Uterus (tissue), 4 donors: ENCODE measurements at places on chromosomes 1 and 21. TPM values are rescaled to one million over a fixed set of nuclear protein-coding genes. Genes with fewer than 3 reads are reported as not detected.

The SAMD13 gene
- total RNA-seq = 0.77 TPM

The CNR2 gene
- not detected for total RNA-seq

The APCS gene
- not detected for total RNA-seq

DNA sequence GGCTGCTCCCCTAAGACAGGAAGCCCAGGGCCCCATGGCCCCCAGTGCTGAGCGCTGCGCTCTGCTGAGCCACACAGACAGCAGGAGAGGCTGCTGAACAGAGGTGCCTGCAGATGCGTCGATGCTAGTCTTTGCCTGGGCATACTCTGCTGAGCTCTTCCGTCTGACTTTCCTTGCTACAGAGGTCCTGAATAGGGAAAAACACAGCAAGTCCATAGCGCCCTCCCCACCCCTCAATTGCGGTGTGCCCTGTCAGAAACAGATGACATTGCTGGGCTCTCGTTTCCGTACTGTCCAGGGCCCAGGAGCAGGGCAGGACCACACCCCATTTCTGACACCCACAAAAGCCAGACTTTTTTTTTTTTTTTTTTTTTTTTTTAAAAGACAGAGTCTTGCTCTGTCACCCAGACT, 252.5 kb downstream of the SDCCAG8 start:
- no peak overlapping the region for H3K27ac ChIP-seq
- H3K27me3 ChIP-seq = no peaks in the 10 kb centered on the region
- H3K4me3 ChIP-seq = no peak overlapping the region
- no peaks in the 10 kb centered on the region for H3K36me3 ChIP-seq

- H3K4me3 ChIP-seq = no peak overlapping the region
- H3K4me1 ChIP-seq = no peaks in the 10 kb centered on the region
- no peaks in the 10 kb centered on the region for H3K36me3 ChIP-seq
- H3K27ac ChIP-seq = no peak overlapping the region
- no peaks in the 10 kb centered on the region for H3K27me3 ChIP-seq
Observed at GRCh38 chr1:6386371-6386949, 7.1 kb downstream of the ACOT7 start.

DNA sequence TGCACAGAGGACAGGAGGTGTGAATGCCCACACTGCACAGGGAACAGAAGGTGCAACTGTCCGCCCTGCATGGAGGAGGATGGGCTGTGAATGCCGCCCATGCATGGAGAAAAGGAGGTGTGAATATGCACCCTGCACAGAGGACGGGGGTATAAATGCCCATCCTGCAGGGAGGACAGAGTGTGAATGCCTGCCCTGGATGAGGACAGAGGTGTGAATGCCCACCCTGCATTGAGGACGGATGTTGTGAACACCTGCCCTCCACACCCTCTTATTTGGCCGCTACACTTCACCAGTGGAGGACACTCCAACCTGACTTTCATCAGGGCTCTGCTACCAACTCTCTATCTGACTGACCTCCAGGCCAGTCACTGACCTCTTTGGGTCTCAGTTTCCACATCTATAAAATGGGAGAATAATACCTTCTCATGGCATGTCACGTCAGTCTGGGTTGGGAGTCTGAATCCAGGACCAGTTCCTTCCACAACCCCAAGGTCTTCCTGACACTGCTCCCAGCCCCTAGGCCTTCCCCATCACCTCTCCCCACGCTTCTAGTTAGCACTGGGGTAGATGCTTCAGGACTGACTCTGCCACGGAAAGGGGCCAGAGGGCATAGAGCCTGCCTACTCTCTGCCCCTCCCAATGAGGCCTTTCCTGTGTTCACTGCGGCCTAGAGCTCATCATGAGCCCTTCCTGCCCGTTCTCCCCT, 28.4 kb downstream of the ZBTB17 start:
- H3K4me3 ChIP-seq = no peak overlapping the region
- no peak for DNase-seq
- H3K4me1 ChIP-seq = peaks cover 25% of the 10 kb centered on the region
- H3K36me3 ChIP-seq = no peaks in the 10 kb centered on the region
- peak overlapping the region; percentile 97 for H3K27ac ChIP-seq
- H3K27me3 ChIP-seq = no peaks in the 10 kb centered on the region

DNA sequence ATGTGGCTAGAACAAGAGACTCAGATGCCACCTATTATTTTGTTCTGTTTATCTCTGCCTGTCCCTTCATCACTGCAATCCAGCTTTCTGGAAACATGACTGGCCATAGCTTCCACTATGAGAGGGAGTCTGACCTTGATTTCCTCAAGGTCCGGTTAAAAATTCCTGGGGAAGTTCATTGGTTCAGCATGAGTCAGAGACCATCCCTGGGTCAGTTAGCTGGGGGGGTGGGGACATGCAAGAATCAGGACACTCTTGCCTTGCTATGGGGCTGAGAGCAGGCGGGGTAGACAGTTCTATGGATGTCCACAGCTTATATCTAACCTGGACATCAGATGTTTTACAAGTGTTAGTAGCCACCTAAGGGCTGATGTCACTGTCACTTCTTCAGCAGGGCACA, 81.1 kb downstream of the TENT5C start:
- no peaks in the 10 kb centered on the region for H3K27me3 ChIP-seq
- no peaks in the 10 kb centered on the region for H3K4me1 ChIP-seq
- no peaks in the 10 kb centered on the region for H3K36me3 ChIP-seq
- no peak overlapping the region for H3K4me3 ChIP-seq
- H3K27ac ChIP-seq = no peak overlapping the region

DNA sequence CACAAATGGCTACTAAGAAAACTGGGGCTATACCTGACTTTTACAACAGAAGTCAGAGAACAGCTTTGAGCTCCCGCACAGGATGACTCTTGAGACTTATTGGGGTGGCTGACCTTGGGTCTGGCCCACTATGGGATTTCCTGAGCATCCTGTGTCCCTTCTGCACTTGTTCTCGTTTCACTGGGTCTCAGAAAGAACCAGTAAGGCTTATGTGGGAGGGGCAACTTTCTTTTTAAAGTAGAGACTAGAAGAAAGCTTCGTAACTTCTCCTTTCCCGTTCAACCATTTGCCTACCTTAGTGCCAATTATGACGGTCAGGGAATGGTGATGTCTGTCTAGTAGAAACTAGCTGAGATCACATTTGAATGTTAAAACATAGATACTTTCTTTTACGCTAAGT, 59.5 kb upstream of the C1orf105 start:
- no peaks in the 10 kb centered on the region for H3K36me3 ChIP-seq
- H3K27ac ChIP-seq = peak overlapping the region; percentile 4
- no peak overlapping the region for H3K4me3 ChIP-seq
- no peak for DNase-seq

- peak overlapping the region; percentile 68 for H3K4me3 ChIP-seq
- H3K4me1 ChIP-seq = no peaks in the 10 kb centered on the region
- peak overlapping the region; percentile 71 for H3K27ac ChIP-seq
- no peaks in the 10 kb centered on the region for H3K36me3 ChIP-seq
Observed at GRCh38 chr1:56645677-56646305, 677 bp downstream of the PRKAA2 start.

DNA sequence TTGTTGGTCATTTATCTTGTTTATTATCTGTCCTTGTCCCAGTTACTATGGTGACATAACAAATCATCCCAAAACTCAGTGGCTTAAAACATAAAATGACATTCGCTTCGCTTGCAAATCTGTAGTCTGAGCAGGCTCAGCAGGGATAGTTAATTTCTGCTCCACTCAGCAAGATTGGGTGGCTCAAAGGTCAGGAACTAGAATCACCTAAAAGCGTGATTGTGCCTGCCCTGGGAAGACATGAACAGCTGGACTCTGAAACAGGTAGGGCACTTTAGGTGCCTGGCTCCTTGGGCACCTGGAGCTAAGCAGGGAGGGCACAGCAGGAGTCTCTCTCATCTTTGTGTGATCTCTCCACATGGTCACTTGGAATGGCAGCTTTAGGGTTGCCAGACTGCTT, 14.7 kb upstream of the TRAF3IP3 start:
- H3K27ac ChIP-seq = no peak overlapping the region
- DNase-seq = no peak
- H3K27me3 ChIP-seq = no peaks in the 10 kb centered on the region
- no peaks in the 10 kb centered on the region for H3K36me3 ChIP-seq

DNA sequence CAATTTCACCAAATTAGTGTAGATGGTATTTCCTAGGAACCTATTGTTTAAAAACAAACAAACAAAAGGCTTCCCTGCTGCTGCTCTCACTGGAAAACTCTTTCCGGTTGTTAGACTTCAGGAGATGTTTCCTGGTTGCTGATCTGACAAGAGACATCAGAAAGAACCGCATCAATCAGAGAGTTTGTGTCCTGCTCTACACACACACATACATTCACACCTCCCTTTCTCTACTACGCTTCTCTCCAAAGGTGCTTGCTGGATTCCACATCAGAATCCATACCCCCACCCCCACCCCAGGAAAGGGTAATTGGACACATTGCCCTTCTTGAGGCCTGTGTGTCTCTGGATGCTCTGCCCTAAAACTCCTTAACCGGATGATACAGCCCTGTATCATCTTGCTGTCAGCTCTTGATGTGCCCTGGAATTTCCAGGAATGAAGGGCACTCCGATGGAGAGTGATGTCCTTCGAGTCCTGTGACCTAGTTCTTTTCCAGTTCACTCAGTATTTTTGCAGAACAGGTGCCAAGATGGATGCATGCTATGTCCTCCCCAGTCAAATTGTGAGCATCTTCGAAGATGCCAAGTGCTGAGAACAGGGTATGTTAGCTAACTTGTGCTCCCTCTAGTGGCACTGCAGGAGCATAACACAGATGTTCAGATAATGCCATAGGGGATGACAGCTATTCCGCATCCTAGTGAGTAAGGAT, 113.7 kb upstream of the SLC35F3 start:
- H3K36me3 ChIP-seq = no peaks in the 10 kb centered on the region
- peak; percentile 31 for DNase-seq
- no peaks in the 10 kb centered on the region for H3K27me3 ChIP-seq
- no peak overlapping the region for H3K4me3 ChIP-seq

DNA sequence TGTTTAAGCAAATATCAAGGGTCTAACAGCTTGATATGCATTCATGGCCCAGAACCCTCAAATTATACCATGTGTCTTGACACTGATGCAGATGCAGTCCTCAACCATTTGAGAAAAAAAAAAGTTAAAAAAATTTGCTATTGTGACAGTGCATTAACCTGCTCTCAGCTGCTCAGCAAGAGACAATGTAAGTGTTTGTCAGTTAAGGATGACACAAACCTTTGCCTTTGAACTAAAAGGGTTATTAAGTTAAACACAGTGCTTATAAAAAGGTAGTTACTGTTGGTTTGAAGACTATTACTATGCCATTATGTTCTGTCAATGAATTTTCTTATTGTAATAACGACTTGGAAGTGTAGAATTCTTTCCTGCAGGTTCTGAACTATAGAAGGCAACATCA, 655.6 kb upstream of the NEGR1 start:
- no peak overlapping the region for H3K27ac ChIP-seq
- H3K4me3 ChIP-seq = no peak overlapping the region
- H3K27me3 ChIP-seq = no peaks in the 10 kb centered on the region
- DNase-seq = no peak
- no peaks in the 10 kb centered on the region for H3K36me3 ChIP-seq
- no peaks in the 10 kb centered on the region for H3K4me1 ChIP-seq

DNA sequence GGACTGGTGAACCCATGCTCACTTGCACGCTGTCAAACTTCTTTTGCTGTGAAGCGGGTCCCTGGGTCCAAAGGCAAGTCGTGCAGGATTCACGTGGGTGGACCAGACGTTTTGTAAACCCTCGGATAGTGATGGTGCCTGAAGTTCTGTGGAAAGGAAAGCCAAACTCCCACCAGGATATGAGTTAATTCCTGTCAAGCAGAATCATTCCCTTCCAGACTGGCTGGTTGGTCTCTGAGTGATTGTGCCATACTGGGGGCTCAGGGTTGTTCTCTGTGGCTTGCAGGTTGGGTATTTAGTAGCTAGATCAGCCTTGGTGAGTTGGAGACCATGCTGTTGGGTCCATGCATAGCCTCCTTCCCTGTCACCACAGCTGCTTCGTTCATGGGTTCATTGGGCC, 32.7 kb upstream of the IGSF5 start:
- H3K27ac ChIP-seq = no peak overlapping the region
- no peaks in the 10 kb centered on the region for H3K36me3 ChIP-seq
- H3K4me3 ChIP-seq = no peak overlapping the region
- H3K4me1 ChIP-seq = no peaks in the 10 kb centered on the region
- no peak for DNase-seq
- no peaks in the 10 kb centered on the region for H3K27me3 ChIP-seq
